NCI-H1417 treated with DMSO at 0.1 percent for 48 hours (cell line): ENCODE measurements at places on chromosomes 12 and 14.

- no peak for DNase-seq
Measured at GRCh38 chr12:47277972-47278448, 198.3 kb upstream of the AMIGO2 start.

DNA sequence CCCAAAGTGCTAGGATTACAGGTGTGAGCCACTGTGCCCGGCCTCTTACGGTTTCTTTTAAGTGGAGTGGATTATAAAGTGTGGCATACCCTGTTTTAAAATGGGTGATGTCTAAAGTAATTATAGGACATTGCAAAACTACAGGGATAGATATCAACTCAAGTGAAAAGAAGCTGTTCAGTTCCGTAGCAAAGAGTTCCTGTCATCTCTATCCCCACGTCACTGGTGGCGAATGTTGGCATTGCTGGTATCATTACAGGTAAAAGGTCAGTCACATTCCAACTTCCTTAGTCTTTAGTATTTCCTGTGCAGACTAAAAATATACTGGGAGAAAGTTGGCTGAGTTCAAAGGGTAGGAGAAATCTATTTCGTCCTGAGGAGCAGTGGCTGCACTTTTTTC lies 95.6 kb upstream of the SLC38A2 start:
- no peak for DNase-seq

DNA sequence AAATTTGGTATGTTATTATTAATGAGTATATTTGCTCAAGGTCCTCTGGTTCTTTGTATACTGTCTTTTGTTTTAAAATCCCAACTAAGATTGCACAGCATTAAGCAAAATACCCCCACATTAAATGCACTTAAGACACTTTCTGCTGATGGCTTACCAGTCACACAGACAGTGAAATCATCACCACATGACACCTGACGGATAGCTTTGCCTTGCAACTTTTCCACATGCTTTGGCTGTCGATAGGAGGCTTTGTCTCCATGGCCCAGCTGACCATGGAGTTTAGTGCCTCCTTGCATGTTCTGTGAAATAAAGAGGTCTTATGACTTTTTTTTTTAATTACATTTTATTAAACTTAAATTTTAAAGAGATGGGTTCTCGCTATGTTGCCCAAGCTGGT lies 19.7 kb downstream of the NEK9 start:
- no peak for DNase-seq

DNA sequence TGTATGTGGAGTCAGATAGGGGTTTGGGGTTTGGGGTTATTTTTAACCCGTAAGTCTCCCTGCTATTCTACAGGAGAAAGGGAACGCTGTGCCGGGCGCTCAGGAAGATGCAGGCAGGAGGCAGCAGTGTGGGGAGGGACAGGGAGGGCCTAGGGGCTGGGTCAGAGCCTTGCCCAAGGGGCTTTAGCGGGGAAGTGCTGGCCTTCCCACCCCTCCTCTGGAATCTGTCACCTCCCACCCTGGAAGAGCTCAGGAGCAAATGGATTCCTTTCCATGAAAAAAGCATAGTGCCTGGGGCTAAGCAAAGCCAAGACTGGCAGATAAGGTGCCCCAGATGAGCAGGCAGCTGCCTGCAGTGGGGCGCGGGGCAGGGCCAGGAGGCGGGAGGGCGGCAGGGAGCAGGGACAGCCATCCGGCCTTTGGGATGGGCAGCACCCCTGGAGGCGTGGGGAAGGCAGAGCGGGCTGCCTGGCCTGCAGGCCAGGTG lies 7.3 kb upstream of the INF2 start:
- DNase-seq: no peak

- no peak for DNase-seq
Measured at GRCh38 chr12:57629897-57630471, 3.0 kb downstream of the B4GALNT1 start.

DNA sequence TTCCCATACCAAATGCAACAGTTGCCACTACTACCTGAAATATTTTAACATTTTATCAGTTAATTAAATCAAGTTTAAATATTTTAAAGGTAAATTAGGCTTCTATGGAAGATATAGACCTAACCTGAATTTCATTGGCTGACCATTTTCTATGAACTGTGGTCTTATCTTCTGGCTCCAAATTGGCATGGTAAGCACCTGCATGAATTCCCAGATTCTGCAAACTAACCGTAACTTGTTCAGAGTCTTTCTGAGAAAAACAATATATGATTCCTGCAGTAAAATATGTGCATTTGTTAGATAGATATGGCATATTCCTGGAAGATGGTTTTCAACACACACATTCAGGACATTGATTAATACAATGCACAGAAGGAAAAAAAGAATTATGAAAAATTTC lies 25.9 kb downstream of the RECQL start:
- no peak for DNase-seq

DNA sequence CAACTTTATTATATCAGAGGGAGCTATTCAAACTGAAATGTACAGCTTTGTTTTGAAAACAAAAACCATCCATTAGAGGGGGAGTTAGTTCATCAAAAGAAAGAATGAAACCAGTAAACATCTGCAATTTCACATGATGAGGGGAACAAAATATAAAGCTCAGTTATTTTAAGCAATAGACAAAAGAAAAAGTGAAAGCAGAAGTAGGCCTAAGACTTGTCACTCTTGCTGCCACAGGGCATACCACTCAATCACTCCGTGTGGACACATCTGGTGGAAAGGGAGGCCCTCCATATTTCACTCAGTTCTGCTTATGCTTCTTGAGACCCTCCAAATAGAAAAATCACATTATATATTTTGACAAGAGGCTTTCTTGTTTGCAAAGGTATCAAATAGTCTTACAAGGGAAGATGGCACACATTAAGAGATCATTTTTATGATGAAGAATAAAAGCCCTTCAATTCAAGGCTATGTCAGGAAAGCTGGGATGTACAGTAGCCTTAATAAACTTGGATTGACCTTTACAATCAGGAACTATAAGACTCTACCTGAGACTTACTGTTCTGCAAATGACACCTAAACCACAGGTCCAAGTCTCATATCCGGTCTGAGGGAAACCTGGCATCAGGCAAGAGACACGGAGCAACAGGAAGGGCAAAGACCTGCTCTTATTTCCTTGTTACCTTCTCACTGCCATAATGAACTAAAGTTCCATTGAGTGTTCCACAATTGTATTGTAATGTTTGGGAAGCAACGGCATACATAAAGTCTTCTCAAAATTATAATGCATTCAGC lies 222.5 kb upstream of the GRIP1 start:
- DNase-seq: no peak

GRCh38 chr12:17159506-17160300 lies 553.7 kb upstream of the LMO3 start:
- DNase-seq: no peak

GRCh38 chr14:37436519-37436918 lies 158.5 kb downstream of the FOXA1 start:
- DNase-seq: peak; percentile 59

DNA sequence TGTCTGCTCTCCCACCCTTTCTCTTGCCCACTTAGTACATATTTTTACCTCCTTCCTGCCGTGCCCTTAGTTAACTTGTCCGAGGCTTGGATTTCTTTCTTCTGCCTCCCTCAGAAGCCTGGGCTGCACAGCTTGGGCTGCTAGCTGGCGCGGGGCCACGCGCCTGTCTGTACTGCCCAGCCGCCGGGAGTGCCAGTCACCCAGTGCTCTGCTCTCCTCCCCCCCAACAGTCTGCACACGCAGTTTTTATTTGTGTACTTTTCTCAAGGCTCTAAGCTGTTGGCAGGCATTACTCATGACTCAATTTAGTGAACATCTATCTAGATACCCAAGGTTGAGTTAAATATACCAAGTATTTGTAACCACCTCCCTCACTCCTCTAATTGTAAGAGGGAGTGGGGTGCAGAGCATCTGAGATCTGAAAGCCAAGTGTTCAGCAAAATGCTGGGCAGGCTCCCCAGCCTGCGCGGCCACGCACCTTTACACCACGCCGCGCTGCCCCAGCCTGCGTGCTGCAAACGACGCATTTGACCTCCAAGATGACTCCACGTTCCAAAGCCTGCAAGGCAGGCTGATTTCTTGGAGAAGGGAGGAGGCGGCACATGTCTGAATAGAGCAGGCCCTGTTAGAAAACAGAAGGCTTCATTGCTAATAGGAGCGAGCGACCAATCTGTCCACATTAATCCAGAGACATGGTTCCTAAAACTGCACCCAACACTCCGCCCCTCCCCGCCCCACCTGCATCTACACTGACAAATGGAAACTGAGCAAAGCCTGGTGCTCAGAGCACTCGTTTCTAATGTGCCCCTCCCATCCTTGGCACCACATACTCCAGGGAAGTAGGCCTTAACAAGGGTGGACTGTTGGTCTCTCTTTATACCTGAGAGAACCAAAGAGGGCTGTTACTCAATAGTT lies 18.2 kb upstream of the CACNA2D4 start:
- no peak for DNase-seq

GRCh38 chr12:107903341-107904061 lies 129.0 kb downstream of the ASCL4 start:
- peak; percentile 20 for DNase-seq

GRCh38 chr12:29455087-29455486 lies 42.4 kb downstream of the OVCH1 start:
- no peak for DNase-seq

- DNase-seq: no peak
Measured at GRCh38 chr14:96638041-96638855, 136.1 kb downstream of the PAPOLA start.

DNA sequence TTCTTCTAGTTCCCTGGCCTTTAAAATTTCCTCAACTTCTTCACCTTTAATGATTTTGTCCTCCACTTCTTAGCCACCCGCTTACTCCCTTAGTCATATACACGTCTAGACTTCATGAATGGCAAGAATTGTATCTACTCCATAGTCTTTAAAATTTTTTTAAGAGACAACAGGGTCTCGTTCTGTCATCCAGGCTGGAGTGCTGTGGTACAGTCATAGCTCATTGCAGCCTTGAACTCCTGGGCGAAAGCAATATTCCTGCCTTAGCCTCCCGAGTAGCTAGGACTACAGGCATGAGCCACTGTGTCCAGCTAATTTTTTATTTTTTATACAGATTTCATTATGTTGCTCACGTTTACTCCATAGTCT lies 47.9 kb downstream of the BBS10 start:
- no peak for DNase-seq

DNA sequence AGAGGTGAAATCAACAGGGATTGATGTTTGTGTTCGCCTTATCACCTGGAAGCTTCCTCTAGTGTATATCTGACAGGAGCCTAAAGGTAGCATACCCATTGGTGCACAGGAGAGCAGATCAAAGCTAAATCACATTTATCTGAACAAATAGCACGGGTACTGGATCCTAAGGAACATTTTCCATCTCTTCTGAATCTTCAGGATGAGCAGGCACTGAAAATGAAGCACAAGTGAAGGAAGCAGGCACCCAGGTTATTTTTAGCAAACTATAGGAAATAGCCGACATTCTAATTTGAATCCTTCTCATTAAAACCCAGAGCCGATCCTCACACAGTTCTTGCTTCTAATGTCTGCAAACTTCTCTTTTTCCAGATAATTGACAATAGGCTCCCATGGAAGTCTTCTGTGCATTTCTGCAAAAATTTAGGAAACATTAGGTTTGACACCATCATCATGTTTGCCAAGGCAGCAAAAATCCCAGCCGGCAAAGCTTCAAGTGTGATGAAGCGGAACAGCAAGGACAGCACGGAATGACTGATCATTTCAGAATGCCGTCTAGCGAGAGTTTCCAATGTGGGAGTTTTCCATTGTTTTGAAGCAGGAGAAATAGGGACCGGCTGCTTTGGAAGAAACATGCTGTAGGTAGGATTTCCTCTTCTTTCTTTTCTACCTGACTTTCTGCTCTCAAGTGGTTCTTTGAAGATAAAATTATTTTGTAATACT lies 24.3 kb upstream of the RGS6 start:
- no peak for DNase-seq

DNA sequence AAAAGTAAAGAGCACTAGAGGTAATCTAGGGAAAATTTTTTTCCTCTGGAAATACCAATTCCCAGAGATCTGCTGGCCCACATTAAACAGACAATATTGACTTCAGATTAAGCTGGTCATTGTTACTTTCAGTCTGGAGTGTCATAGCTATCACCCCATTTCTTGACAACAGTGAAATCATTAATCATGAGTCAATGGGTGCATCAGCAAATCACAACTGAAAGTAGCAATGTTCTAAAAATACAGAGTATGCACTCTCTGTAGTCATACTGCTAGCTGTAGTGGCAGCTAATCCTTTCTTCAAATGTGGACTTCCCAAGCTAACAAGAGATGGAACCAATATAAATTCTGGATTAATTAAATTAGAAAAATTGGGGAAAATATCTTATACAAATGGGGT lies 129.9 kb downstream of the CPNE8 start:
- no peak for DNase-seq

GRCh38 chr12:58435647-58436046 lies 484.7 kb downstream of the LRIG3 start:
- no peak for DNase-seq

- no peak for DNase-seq
Measured at GRCh38 chr12:109263439-109263838, 45.6 kb downstream of the FOXN4 start.

DNA sequence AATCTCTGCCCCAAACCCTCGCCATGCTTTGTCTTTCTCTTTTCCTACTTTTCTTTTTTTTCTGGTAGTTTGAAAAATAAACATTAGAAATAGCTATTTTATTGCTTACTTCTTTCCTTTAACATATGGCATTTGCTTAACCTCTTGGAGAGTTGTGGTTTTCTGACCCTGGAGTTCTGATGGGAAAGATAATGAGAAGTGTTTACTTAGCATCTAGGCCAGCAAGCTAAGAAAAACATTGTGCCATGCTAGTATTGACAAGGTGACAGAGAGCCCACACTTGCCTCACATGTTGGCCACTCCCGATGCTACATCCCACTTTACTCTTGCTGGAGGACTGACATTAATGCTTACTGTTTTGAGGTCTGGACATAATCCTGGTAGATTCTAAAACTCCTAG lies 886.2 kb downstream of the DIO2 start:
- DNase-seq: no peak

GRCh38 chr14:104224506-104225277 lies 86.3 kb downstream of the KIF26A start:
- no peak for DNase-seq

DNA sequence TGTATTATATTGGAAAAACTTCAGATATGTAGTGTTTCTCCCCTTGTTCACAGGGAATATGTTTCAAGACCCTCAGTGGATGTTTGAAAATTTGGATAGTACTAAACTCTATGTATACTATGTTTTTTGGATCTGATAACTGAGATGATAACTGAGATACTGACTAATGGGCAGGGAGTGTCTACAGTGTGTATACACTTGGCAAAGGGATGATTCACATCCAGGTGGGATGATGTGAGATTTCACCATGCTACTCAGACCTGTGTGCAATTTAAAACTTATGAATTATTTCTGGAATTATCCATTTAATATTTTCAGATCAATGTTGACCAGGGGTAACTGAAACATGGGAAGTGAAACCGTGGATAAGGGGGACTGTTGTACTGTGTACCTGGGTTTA lies 13.8 kb downstream of the RAD51B start:
- no peak for DNase-seq

GRCh38 chr12:89861086-89861485 lies 152.4 kb upstream of the ATP2B1 start:
- no peak for DNase-seq

- no peak for DNase-seq
Measured at GRCh38 chr14:20556500-20557211, 4.2 kb downstream of the RNASE9 start.
